Pulmonary artery endothelial cell (primary cell): ENCODE measurements at places on chromosomes 2 and 18. TPM values are rescaled to one million over a fixed set of nuclear protein-coding genes. Genes with fewer than 3 reads are reported as not detected.
A peak's percentile ranks its signal among the peaks of the same experiment; 100 is the strongest.

The MYL1 gene
- total RNA-seq, result not detected in 2 replicates

The MOB1A gene
- total RNA-seq, result 94.8 and 122 TPM in 2 replicates

The MSH2 gene
- total RNA-seq, result 32.6 and 41.4 TPM in 2 replicates

The PROKR1 gene
- not detected in 2 replicates for total RNA-seq

The DES gene
- not detected in 2 replicates for total RNA-seq

The SP110 gene
- 5.4 and 9.0 TPM in 2 replicates for total RNA-seq

The NLRC4 gene
- not detected in 2 replicates for total RNA-seq

The FAP gene
- 0.21 and 0.53 TPM in 2 replicates for total RNA-seq

The POMC gene
- 0.13 and 0.28 TPM in 2 replicates for total RNA-seq

- no peak for DNase-seq
Measured at GRCh38 chr2:236670235-236670620, 100.6 kb downstream of the ACKR3 start.

DNA sequence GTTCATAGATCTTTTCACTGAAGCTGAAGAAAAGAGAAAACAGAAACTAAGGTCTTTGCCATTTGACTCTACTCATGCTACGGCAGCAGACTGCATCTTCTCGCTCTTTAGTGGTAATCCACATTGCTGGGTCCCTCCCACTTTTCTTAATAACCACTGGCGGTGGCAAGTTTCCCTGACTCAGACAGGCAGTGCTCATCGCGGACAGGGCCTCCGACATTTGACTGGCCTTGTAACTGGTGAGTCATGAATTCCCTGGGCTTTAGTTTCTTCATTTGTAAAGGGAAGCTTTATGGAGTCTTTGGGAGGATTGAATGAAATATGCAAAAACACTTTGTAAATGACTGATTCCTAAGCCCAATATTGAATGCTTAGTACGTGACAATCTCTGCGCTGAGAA is 238.2 kb upstream of the RBBP8 start:
- no peak for DNase-seq

DNA sequence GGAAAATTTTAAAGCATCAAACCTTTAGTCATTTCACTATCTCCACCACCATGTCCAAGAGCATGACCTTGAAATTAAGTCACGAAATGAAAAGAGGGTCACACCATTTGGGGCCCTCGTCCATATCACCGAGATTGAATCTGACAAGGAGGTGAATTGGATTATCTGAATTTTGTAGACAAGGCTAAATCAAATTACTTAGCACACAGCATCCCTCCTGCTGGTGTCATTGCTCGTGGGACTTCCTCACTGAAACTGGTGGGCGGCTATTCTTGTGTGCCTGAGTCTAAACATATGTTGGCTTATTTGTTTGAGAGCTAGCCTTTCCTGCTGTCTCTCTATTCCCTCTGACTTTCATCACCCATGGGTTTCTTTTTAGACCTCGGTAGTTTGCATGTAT is 64.6 kb upstream of the CNGA3 start:
- no peak for DNase-seq

DNA sequence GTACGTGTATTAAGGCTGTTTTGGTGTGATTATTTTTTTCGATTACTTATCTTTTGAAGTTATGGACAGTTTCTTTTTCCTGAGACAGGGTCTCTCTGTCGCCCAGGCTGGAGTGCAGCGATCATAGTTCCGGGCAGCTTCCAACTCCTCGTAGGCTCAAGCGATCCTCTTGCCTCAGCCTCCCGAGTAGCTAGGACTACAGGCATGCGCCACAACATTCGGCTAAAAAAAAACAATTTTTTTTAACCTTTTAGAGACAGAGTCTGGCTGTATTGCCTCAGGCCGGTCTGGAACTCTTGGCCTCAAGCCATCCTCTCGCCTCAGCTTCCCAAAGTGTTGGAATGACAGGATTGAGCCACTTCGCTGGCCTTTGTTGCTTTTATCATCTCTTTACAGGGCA is 945 bp downstream of the HAT1 start:
- no peak for DNase-seq

GRCh38 chr2:6342273-6342920 is 523.3 kb downstream of the CMPK2 start:
- DNase-seq, result no peak

- no peak for DNase-seq
Measured at GRCh38 chr2:198523710-198524109, 719.3 kb downstream of the PLCL1 start.

DNA sequence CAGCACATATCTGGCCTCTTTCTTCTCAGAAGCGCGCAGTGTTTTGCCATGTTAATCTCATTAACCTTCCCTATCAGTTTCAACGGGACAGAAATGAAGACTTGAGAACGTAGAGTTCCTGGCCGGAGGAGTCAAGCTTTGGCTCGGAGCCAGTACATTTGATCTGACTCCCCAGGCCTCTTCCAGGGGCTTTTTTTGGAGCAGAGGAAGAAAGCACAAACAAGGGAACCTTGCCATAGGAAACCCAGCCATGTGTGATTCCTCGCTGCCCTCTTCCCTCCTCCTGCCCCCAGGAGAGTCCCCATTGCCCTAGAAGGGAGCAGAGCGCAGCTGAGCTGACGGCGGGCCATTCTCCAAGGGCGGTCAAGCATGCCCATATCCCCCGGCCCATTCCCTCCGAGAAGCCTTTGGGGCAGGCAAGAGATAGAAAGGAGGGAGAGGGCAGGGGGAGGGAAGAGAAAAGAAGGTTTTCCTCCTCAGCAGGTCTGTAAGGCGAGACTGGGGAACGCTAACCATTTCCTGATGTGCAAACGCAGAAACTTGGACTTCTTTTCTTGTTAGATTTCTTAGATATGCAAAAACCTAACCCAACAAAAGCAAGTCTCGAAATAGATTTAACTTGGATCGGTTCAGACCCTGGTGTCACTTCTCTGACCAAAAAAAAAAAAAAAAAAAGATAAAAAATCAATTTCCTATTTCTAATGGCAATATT is 63.7 kb upstream of the POU3F3 start:
- no peak for DNase-seq

DNA sequence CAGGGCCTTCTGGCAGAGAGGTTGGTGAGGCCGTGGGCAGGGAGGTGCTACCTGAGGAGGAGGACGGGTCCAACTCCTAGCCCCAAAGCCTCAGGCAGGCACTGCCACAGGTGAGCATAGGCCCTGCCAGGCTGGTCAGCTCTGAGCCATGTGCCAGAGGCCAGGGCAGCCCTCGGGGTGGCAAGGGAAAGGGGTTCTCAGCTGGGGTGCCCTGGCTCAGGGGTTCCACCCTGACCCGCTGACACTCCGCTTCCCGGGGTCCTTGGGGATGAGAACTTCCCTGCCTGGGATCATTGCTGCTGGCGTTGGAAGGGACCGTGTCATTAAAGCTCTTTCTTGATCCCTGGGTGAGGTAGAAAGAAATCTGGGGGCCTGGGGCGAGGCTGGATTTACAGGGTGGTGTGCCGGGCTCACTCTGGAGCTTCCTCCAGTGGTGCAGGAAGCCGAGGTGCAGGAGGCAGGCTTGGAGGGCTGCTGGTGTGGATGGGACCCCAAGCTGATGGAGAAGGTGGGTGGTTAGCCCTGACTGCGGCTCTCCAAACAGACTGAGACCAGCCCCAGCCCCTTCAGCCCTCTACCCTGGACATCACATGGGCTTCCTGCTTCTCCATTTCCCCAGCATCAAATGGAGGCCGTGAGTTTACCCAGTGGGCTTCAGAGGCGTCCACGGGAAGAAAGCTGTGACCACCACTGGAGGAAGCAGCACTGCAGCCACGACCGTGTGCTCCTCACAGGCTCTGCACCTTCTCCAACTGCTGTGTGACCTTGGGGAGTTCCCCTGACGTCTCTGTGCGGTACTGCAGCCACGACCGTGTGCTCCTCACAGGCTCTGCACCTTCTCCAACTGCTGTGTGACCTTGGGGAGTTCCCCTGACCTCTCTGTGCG is 295.2 kb downstream of the NDUFA10 start:
- no peak for DNase-seq

DNA sequence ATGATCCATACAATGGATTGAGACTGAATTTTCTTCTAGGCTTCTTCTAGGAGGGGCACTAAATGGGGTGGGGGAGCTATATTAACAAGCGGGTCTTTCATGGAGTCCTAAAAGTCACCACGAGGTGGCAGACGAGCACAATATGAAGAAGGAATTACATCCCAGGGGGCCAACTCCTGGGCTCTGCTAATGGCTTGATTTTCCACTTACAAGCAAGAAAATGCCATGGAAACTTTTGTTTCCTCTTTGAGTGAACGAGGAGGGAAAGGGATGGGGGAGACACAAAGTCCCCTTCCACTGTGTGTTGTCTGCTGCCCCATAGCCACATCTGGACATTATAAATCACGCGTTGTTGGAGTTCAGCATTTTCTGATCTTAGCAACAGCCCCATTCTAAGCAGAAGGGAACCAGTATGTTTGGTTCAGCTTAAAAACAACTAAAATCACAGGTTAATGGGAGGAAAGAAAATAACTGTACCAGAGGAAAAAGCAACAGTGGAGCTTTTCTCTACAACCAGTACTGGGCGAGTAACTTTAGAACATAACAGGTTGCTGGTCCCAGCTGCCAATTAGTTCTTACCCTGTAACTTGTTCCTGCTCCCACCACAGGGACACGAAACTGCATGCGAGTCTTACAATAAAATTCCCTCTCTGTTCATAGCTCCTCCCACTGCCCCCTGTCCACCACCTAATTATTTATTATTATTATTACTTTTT is 285.0 kb upstream of the PARD3B start:
- peak; percentile 68 for DNase-seq

GRCh38 chr2:25286025-25286400 is 55.7 kb downstream of the DNMT3A start:
- no peak for DNase-seq
